HT-29 (cell line): ENCODE measurements at places on chromosomes 16 and 17. TPM values are rescaled to one million over a fixed set of nuclear protein-coding genes. Genes with fewer than 3 reads are reported as not detected.
A peak's percentile ranks its signal among the peaks of the same experiment; 100 is the strongest.

DNA sequence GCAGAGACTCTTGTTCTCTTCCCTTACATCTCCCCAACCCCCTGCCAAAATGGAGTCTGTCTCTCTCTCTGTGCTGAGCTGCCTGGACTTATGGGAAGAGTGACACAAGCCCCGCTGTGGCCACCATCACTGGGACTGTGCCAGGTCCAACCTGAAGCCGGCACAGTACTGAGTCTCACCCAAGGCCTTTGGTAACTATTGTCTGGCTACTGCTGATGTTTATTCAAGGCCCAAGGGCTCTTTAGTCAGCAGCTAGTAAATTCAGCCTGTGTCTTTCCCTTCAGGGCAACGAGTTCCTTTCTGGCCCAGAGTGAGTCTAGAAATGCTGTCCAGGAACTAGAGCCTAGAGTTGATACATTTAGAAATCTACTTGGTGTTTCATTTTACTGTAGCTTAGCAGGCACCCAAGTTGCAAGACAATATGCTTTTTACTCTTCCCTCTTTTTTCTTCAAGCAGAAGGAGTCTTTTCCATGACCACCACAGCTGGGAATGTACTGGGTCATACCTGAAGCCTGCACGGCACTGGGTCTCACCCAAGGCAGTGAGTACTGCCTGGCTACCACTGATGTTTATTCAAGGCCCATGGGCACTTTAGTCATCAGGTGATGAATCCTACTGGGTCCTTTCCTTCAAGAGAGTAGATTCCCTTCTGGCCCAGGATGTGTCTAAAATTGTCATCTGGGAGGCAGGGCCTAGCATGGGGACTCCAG lies 17.7 kb downstream of the EFCAB5 start:
- DNase-seq = no peak

- no peak for DNase-seq
Measured at GRCh38 chr17:73348018-73348828, 36.4 kb upstream of the CDC42EP4 start.

GRCh38 chr17:27552276-27552732 lies 78.7 kb upstream of the LGALS9 start:
- DNase-seq = peak; percentile 68

GRCh38 chr16:50208460-50208931 lies 55.4 kb downstream of the TENT4B start:
- no peak for DNase-seq

DNA sequence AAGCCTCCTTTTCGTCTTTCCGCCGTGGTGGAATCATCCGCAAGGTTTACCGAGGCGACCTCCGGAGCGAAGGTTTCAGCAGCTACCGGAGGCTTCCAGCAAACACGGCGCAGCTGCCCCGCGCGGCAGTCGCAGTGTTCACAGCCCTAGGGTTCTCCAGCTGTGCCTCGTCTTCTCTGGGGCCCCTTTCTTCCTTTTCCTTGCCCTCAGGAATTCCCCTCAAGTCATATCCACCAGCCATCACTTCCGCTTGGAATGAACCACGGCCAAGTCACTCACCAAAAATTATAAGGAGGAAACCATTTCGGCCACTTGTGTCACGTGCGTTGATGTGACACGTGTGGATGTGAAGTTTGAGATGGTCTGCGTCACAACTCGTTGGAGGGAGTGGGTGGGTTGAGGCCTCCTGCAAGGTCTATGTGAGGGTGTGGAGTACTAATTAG lies 636 bp upstream of the ERN1 start:
- no peak for DNase-seq

DNA sequence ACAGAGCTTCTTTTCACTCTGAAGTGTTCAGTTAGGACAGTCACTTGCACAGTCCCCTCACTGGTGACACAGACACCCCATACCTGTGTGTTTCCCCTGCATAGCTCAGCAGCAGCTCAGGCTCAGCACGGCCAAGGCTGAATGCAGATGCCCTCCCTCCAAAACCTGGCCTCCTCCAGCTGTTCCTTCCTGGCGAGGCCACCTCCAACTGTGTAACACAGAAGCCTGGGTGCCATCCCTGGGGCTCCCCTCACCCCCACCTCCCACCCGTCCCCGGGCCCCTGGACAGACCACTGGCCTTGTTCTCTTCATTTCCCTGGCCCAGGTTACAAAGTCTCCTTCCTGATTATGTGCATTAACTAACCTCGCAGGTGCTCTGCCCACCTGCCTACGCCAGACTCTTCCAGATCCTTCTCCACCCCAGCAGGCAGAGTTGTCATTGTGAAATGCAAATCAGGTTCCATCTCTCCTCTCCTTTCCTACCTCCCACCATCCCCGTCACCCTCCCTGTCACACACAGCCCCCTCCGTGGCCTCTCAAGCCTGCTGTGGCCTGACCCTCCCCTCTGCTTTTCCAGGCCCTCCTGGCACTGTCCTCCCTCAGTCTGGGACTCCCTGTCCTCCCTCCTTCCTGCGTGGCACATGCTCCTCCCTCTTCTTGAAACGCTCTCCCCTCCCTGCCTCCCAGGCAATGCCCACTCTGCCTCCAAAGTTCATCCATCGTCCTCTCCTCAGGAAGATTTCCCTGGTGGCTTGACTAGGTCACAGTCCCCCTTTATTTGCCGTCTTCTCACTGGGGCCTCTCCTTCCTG lies 26.4 kb downstream of the MLYCD start:
- no peak for DNase-seq

DNA sequence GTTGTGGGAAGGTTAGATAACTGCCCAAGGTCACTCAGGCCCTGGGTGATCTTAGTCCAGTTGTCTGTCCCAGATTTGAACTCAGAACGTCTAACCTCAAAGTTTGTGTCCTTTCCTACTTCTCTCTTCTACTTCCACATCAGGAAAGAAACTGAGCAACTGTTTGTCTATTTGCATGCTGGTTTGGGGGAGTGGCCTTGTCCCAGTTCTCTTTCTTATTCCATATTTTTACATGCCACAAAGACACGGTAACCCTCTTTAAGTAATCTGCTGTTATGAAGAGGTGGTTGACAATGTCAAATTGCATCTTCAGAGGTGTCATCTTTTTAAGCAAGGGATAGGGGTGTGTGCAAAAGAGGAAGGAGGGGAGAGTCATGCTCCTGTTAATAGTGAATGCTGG lies 432.5 kb downstream of the HS3ST3B1 start:
- DNase-seq = no peak

- peak; percentile 62 for DNase-seq
Measured at GRCh38 chr16:89300311-89300975, 82.9 kb downstream of the ZNF778 start.

DNA sequence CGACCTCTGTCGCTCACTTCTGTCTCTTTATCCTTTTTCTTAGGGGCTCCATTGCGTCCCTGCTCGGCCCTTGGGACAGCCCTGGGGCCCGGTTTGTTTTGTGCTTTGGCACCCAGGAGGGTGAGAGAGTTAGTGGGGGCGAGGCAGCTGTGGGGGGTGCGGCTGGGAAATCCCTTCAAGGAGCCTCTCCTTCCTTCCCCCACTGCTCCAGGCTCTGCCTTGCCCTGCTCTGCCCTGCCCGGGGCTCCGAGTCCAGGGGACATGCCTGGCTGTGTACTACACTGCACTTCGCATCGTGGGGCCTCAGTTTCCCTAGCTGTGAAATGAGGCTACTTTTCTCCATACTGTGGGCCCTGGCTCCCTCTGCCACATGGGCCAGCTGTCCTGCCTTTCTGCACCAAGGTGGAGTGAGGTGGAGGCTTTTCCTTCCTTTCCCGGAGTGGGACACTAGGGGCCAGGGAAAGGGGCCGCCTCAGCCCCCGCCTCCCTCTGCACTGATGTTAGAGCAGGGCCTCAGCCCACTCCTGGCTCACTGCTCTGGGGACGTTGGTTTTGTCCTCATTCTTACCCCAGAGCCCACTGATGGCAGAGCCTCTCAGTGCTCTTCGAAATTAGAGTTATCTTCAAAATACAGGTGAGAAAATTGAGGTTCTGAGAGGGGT lies 980 bp downstream of the LLGL1 start:
- DNase-seq = no peak

GRCh38 chr17:77869665-77870132 lies 88.8 kb upstream of the TNRC6C start:
- DNase-seq = no peak

DNA sequence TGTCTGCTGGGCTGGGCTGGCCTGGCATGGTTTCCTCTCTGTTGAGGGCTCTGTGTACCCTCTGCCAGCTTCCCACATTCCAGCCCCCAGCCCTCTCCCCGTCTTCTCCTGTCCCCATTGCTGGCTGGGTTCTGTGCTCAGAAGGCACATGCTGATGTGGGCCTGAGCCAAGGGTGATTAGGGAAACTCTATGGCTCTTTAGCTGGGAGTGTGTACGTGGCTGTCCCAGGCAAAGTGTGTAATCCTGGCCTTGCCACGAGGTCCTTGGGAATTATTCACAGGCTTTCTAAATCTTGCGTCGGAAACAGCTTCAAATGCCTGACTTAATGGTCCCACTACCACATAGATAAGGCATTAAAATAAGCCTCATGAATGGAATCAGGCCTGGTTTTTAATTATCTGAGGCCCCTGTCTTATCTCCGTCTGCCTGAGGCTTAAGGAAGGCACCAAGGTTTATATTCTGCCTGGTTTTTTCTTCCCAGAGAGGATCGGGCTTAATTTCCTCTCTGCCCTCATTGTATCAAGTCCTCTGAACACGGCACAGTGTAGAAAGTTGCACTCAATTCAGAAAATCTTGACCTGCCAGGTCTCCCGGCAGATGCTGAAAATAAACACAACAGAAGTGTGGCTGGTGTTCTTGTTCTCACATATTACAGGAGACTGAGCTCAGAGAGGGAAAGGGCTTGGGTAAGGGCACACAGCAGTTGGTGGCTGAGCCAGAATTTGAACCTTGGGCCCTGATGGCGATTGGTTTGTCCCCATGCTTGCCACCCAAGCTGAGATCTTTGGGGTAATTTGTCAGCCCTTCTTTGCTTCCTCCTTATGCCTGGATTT lies 52.9 kb upstream of the LGALS9 start:
- DNase-seq = no peak

DNA sequence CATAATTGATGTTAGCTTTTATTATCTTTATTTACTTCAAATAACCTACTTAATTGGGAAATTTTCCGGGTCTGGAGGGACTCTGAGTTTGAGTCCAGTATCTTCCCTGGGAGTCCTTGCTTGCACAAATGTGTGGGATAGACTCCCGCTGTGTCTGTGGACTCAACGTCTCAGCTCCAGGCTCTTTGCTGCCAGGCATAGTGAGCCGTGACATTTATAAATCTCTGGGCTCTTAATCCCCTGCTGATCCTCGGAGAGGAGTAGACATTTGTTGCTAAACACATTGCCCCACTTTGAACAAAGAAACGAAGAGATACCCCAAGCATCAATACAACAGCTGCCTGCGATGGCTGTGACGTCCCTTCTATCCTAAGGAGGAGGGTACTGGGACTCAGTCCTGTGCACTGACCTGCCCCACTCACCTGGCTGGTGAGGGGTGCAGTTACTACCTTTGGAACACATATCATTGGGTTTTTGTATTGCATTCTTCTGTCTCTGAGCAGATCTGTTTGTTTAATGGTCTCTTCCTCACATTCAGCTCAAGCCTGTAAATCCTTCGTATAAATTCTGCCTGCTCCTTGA lies 316.9 kb downstream of the HAPSTR1 start:
- DNase-seq = no peak

- peak; percentile 65 for DNase-seq
Measured at GRCh38 chr17:68981288-68981687, 26.1 kb upstream of the ABCA8 start.

GRCh38 chr16:70796301-70796700 lies 4.7 kb downstream of the VAC14 start:
- DNase-seq = no peak

GRCh38 chr17:43456661-43457361 lies 27.0 kb upstream of the DHX8 start:
- DNase-seq = peak; percentile 82

DNA sequence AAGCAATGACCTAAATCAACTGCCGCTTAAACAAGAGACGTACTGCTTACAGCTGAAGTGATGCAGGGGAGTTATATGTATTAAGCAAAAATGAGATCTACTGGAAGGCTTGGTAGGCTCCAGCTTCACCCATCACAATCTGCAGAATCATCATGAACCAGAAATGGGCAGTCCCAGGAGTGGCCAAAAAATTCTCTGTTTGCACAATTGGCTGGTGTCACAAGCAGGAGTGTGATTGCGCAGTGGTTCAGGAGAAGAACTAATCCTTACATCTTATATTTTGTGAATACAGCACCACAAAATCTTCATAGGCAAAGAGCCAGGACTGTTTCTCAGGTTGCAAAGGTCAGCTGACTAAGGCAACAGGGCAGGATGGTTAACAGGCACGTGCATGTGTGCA lies 75.9 kb downstream of the CES1 start:
- no peak for DNase-seq

- no peak for DNase-seq
Measured at GRCh38 chr16:56994311-56994710, 5.0 kb downstream of the NLRC5 start.

GRCh38 chr17:9557161-9557755 lies 18.4 kb downstream of the STX8 start:
- DNase-seq = peak; percentile 1

- no peak for DNase-seq
Measured at GRCh38 chr16:1674751-1675664, 3.1 kb upstream of the JPT2 start.

DNA sequence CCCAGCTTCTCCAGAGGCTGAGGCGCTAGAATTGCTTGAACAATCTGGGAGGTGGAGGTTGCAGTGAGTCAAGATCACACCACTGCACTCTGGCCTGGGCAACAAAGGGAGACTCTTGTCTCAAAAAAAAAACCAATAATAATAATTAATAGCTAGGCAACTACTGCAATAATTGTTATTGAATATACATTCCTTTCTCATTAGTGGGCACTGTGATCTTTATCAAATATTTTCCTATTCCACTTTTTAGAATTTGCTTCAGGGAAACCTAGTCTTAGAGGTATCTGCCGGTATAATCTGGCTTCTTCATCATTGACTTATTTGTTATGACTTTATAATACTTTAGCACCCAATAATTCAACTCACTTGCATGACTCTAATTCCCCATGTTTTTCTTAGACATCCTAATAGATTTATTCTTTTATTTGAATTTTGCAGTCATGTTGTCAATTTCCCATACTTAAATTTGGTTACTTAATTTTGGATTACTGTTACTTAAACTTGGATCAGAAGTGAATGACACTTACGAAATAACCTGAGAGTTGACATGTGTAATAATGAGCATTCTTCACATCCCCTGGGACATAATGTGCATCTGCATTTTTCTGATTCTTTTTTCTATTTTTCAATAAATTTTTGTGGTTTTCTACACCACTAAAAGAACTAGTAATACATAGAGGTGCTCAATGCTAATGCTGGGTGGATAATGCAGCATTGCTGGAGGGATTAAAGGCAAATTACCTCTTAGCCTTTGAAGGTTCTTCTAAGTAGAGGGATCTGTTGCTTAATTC lies 25.0 kb upstream of the KCNJ16 start:
- no peak for DNase-seq

DNA sequence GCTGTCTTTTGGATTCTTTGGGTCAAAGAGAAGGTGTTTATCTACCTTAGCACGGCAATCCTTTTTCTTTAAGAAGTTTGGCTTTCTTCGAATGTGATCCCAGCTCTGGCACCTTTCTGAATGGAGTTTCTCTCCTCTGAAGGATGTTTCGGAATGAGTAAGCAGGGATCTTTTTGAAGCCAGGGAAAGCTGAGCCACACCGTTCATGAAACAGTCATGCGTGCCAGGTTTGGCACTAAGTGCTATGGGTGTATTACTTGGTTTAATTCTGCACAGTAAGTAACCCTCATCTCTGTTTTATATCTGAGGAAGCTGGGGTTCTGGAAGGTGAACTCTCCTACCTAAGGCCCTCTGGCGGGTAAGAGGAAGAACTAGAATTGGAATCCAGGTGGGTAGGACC lies 234.5 kb downstream of the NTN1 start:
- DNase-seq = no peak

AHSP gene
- total RNA-seq = not detected in 2 replicates

AIPL1 gene
- total RNA-seq = not detected in 2 replicates

RAB26 gene
- 13.4 and 24.9 TPM in 2 replicates for total RNA-seq

HYDIN gene
- total RNA-seq = 0.10 and 0.46 TPM in 2 replicates

NHLRC4 gene
- total RNA-seq = 0.05 and 0.13 TPM in 2 replicates

PIPOX gene
- total RNA-seq = 0.47 and 2.2 TPM in 2 replicates
